ENCODE measurements at places on chromosomes 7 and 10.

DNA sequence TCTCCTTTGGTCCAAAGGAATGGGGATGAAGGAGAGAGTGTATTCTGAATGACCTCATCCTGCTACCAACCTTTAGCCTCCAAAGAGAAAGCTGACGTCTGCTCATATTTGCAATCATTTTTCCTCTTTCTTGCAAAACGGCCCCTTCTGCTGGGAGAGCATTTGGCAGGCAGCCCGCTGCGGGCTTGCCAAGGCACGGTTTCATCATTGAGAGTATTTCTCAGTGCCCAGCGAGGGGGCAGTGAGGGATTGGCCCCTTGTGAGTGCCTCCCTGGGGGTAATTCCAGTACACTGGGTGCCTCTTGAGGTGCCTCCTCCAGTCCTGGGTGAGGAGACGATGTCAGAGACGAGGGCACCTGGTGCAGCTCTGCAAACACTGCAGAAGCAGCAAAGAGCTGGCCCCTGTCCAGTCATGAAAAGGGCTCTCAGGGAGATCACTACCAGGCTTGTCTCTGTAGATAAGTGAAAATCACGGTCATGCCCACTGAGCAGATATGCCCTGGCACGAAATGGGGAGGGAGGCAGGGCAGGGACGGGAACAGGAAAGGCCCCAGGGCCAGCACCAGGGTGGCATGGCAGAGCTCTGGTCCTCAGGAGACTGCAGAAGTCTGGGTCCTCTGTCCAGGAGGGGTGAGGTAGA lies 48.7 kb upstream of the SHH start:
- DNase-seq, result no peak

DNA sequence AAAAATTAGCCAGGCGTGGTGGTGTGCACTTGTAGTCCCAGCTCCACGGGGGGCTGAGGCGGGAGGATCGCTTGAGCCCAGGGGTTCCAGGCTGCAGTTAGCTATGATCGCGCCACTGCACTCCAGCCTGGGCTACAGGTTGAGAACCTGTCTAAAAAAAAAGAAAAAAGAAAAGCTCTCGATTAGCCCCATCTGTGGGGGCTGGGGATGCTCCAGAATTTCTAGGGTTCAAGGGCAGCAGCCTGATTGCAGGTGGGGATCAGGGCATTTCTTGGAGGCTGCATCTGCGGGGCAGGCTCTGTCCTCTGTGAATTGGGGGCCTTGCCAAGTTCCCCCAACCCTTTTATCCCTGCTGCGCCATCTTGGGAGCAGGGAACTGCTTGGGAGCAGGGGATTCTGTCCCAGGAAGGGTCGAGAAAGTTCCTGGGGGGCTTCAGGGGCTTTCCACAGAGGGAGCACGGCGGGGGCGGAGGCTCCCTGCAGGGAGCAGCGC lies 651 bp upstream of the ARPC1A start:
- no peak for DNase-seq

- no peak for DNase-seq
These were observed 237.7 kb upstream of the TMEM72 start for GRCh38 chr10:44673245-44673983.

DNA sequence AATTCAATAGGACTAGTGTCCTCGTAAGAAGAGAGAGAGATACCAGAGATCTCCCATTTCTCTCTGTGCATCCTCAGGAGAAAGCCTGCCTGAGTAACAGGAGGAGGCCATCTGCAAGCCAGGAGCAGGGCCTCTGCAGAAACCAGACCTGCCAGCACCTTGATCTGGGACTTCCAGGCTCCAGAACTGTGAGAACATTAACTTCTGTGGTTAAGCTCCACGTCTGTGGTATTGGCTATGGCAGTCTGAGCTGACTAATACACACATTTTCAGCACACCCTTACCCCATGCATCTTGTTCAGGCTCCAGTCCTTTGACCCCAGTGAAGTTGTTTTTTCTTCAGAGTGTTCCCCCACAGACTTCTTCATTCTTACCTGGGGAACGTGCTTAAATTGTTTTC lies 3.1 kb upstream of the CRTAC1 start:
- DNase-seq, result no peak

- DNase-seq, result no peak
These were observed 35.3 kb downstream of the FEZF1 start for GRCh38 chr7:122269241-122269640.

DNA sequence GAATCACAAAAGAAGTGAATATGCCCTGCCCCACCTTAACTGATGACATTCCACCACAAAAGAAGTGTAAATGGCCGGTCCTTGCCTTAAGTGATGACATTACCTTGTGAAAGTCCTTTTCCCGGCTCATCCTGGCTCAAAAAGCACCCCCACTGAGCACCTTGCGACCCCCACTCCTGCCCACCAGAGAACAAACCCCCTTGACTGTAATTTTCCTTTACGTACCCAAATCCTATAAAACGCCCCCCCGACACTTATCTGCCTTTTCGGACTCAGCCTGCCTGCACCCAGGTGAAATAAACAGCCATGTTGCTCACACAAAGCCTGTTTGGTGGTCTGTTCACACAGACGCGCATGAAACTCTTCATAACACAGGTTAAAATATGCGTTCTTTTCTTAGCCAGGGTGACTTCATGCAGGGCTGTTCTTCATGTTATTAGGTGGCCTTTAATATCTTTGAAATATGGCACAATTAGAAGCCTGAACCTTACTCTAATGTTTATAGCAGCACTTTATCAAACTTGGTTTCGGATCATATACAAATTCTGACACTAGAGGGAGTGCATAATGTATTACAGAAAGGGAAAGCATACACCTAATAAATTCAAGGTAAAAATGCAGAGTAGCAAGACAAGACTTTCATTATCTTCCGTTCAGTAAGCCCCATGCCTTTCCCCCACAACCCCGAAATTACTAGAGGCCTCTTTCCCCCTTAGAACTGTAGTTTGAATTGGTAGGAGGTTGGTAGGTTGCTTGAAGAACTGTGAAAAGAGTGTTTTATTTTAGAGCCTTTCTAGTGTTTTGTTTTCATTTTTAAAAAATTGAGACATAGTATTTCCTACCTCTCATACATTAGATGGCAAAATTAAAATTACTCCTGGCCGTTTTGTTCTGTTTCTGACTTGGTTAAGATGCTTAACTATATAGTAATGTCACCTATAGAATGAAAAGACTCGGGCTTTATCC lies 117.9 kb downstream of the NPY start:
- DNase-seq, result peak; percentile 36

DNA sequence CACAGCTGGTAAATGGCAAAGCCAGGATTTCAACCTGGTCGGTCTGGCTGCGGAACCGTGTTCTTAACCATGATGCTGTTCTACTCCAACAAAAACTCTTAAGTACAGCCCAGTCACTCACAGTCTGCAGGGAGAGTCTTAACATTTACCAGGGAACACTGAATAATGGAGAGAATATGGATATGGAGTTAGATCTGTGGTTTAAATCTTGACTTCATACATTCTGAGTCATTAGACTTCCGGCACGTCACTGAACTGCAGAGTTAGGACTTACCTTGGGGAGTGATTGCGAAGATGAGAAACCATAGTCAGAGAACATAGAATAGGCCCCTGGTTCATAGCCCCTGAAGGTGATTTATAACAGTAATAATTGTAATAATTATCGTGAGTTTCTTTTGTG lies 61.7 kb downstream of the ADRA2A start:
- no peak for DNase-seq

- DNase-seq, result no peak
These were observed 170.0 kb downstream of the IMMP2L start for GRCh38 chr7:111392294-111392693.

DNA sequence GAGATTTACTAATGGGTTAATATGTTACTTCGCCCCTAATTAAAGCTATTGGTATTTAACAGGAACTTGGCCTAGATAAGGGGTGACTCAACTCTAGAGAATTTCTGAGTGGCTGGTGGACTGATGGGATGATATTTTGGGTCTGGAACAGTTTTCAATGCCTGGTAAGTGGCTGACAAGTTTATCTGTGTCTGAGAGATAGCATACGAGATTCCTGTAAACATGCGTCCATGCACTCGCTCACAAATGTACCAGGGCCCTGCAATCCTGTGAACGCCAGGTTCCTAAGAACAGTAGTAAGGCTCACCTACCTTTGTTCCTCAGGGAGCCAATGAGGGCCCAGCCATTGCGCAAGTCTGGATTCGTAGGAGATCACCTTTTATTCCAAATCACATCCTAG lies 683.8 kb upstream of the ANKRD30A start:
- DNase-seq, result no peak

GRCh38 chr10:125783408-125783807 lies 7.8 kb upstream of the MMP21 start:
- DNase-seq, result no peak

GRCh38 chr10:88162852-88163251 lies 299.4 kb downstream of the PTEN start:
- peak; percentile 41 for DNase-seq

GRCh38 chr10:103990121-103990520 lies 23.2 kb downstream of the SLK start:
- DNase-seq, result no peak

DNA sequence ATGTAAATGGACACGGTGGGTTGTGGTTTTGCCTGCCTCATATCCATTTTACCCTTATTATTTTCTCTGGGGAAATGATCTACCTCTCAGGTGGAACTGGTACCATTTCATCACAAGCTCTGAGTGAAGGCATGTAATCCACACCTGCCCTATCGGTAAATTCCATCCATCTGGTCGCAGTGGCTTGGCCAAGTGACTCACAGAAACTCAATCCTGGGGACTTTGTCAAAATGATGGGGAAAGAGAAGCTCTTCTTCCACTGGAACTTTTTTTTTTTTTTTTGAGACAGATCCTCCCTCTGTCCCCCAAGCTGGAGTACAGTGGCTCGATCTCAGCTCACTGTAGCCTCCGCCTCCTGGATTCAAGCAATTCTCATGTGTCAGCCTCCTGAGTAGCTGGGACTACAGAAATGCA lies 48.2 kb upstream of the ANKRD1 start:
- no peak for DNase-seq

DNA sequence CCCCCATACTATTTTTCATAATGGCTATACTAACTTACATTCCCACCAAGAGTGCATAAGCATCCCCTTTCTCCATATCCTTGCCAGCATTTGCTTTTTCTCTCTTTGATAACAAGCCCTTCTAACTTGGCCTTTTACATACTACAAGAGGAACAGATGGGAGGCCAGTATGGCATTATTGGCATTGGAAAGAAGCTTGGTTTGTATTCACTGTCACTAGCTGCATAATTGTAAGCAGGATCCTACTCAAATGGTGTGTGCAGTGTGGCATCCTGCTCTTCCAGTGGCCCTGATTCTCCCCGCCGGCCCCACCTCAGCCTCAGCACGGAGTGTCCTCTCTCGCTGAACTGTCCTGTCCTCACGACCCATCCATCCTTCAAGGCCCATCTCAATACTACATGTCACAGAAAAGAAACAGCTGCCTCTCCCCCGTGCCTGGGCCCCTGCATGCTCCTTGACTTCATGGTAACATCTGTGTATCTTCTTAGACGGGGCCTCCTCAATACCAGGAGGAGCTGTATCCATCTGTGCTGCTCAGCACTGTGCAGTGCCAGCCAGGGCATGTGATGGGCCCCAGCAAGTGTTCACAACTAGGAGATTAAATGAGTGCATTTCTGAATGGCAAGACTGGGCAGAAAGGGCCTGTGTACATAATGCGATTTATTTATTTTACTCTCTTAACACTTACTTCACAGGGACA lies 205.2 kb downstream of the COBL start:
- DNase-seq, result no peak

- no peak for DNase-seq
These were observed 30.3 kb downstream of the ERCC6 start for GRCh38 chr10:49508654-49509053.

- DNase-seq, result no peak
These were observed 21.2 kb downstream of the PALD1 start for GRCh38 chr10:70499836-70500167.

GRCh38 chr7:40673285-40673684 lies 538.5 kb downstream of the SUGCT start:
- no peak for DNase-seq

- DNase-seq, result no peak
These were observed 17.2 kb upstream of the PSAP start for GRCh38 chr10:71868192-71868697.

GRCh38 chr7:25545124-25546008 lies 317.1 kb upstream of the NPVF start:
- no peak for DNase-seq

- no peak for DNase-seq
These were observed 487.9 kb downstream of the PARD3 start for GRCh38 chr10:34327184-34327583.

DNA sequence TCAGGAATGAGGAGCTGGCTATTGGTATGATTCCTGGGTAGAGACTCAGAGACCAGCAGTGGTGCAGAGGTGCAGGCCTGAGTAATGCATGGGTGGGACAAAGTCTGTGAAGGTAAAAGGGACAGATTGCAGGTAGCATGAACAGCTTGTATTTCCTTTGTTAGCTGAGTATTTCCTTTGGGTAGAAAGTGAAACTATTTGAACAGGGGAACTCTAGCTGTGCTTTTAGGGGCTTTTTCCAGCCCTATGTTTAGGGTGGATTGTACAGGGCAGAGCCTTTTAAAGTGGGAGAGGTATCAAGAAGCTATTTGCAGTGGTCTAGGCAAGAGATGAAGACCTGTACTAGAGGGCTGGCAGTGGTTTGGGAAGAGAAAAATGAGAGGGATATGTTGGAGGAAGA lies 739.9 kb downstream of the REEP3 start:
- peak; percentile 4 for DNase-seq

DNA sequence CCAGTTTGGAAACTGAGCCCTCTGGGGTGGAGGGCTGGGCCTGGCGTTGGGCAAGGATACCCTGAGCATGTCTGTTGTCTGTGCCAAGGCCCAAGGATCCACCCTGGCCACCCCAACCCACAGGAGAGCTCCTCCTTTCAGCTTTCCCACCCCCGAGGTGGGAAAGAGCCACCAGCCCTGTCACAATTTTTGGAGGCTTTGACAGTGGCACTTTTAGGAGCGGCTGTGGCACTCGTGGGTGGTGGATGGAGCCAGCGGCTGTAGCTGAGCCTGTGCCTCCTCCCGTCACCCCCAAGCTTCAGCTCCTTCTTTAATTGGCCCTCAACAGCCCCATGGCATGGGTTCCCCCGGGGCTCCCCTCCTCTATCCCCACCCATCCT lies 18.2 kb upstream of the ZNF862 start:
- no peak for DNase-seq

- DNase-seq, result no peak
These were observed 31.5 kb downstream of the MACROH2A2 start for GRCh38 chr10:70084189-70084588.

DNA sequence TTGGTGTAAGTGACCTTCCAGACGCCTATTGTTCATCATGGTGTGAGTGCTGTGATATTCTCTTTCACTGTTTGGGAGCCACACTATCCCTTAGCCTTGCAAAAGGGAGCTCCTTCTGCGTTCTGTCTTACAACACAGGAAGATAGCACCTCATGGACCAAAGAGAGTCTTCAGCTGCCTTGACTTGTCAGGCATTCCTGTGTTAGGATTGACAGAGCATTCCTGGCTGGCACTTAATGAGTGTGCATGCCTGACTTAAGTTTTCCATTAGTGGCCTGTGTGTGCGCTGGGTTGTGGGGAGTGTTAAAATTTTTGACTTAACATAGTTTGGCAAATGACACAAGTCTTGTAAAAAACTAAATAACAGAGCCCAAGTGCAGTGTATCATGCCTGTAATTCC lies 21.9 kb upstream of the MSRB2 start:
- DNase-seq, result no peak
